ENCODE measurements at places on chromosomes 12 and 14. TPM values are rescaled to one million over a fixed set of nuclear protein-coding genes. Genes with fewer than 3 reads are reported as not detected.

Gene RNASE9
- polyA plus RNA-seq, result not detected

Gene SLC6A12
- 3.9 TPM for polyA plus RNA-seq

Gene DDX23
- polyA plus RNA-seq, result 112 TPM

Gene DBX2
- not detected for polyA plus RNA-seq

Gene ABCC9
- polyA plus RNA-seq, result not detected

Gene ERBB3
- polyA plus RNA-seq, result 2.2 TPM

Gene GYS2
- 0.04 TPM for polyA plus RNA-seq

Gene BMP4
- 4.1 TPM for polyA plus RNA-seq

Gene C1QL4
- 2.8 TPM for polyA plus RNA-seq

Gene RFLNA
- not detected for polyA plus RNA-seq

Gene MGAT4C
- not detected for polyA plus RNA-seq

Gene LRP6
- polyA plus RNA-seq, result 26.6 TPM

Gene TMEM253
- polyA plus RNA-seq, result 0.54 TPM

Gene DENND5B
- polyA plus RNA-seq, result 14.9 TPM

Gene MYF5
- polyA plus RNA-seq, result not detected

Gene TOMM20L
- not detected for polyA plus RNA-seq

Gene KLHL42
- 15.5 TPM for polyA plus RNA-seq

Gene LRRC9
- not detected for polyA plus RNA-seq

Gene TBX3
- 22.1 TPM for polyA plus RNA-seq

Measured in A549 (cell line).